ENCODE measurements at places on chromosomes 2 and 18.

GRCh38 chr2:168635065-168635577 is 167.3 kb upstream of the NOSTRIN start:
- no peak for DNase-seq

GRCh38 chr2:25809646-25810045 is 68.6 kb downstream of the ASXL2 start:
- DNase-seq = no peak

GRCh38 chr2:183179156-183179555 is 54.9 kb downstream of the NUP35 start:
- DNase-seq = no peak

- DNase-seq = no peak
Measured at GRCh38 chr2:240359695-240360094, 75.8 kb upstream of the GPC1 start.

DNA sequence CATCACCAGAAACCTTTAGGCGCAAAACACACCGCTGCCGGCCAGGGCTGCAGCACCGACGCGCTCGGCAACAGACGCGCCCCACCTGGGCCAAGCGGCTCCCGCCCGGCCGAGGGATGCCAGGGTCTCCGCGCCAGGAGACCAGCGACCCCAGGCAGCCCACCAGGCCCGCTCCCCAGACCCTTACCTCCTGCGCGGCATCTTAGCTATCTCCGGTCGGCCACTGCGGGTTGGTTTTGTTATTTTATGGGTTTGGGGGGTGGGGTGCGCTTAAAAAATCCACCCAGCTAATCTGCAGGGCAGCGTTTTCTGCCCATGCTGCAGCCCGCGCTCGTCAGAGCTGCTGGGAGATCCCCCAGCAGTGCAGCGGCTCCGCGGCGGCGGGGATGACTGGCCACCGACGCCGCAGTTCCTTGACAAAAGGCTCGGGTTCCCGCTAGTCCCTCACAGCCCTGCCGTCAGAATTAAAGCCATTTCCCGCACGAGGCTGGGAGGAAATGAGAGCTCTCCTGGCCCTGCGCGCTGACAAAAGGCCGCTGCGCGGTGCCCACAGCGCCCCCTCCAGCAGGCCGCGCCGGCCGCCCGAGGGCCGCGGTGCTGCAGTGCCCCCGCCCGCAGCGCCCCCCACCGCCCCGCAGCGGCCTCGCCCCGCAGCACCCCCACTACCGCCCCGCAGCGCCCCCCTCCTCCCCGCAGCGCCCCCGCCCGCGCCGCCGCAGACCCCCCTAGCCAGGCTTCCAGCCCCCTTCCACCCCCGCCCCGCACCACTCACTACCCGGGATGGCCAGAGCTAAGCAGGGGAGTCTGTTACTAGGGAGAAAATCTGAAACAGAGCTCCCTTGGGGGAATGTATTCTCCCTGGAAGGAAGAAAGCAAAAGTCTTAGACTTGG is at the start of gene ADD2:
TSS of gene ADD2 (minus strand) at position 502 of the 891 bp plus-strand sequence. CDS start 61,792 bp downstream, outside the sequence.
- DNase-seq = peak; percentile 65

DNA sequence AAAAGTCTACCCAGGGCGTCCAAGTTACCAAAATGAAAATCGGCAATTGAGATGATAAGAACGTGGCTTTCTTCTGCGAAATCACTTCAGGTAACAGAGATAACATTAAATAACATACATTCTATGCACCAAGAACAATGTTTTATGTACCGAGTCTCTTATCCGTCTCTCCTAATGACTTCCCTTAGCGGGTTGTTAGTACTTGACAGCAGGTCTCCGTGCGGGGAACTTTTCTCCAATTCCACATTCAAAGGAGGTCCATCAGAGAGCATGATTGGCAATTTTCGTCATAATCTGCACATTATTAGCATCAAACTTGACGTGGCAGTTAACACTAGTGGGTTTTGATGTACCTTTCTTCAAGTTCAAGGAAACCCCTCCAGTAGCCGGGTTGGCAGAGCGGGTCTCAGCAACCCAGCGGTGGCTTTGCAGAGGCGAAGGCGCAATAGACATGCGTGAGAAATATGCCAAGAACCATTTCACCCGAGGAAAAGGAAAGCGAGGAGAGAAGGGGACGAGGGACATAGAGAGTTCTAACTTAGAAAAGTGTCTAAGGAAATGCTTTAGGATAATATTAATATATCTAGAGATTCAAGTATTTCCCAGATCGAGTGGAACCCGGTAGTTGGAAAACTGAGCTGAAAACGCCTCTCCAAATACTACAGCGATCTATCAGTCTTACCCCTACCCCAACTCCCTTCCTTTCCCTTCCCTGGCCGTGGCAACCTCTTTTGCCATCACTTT is 5.0 kb downstream of the EVX2 start:
- no peak for DNase-seq

DNA sequence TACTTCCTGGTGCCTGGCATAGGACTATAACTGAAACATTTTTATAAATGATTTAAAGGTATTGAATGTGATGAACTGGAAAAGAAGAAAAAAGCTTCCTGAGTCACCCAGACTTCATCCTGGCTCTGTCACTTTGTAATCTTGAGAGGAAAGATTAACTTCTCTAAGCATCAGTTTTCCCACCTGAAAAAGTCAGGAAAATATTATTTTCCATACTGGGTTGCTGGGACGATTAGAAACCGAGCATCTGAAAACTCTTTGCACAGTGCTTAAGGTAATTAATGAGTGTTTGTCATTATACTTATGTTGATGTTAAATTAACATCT is 71.8 kb downstream of the FMNL2 start:
- no peak for DNase-seq

All from activated CD8-positive, alpha-beta memory T cell treated with anti-CD3 and anti-CD28 coated beads, Interleukin-2, amount 10 ng/mL, durations not matched to agents 7 days and 5 days (primary cell).